ENCODE measurements at places on chromosomes 6 and 20.

GRCh38 chr20:62764156-62764935 lies 31.9 kb upstream of the MRGBP start:
- DNase-seq = no peak

GRCh38 chr6:134593887-134594286 lies 276.0 kb upstream of the SGK1 start:
- DNase-seq = no peak

DNA sequence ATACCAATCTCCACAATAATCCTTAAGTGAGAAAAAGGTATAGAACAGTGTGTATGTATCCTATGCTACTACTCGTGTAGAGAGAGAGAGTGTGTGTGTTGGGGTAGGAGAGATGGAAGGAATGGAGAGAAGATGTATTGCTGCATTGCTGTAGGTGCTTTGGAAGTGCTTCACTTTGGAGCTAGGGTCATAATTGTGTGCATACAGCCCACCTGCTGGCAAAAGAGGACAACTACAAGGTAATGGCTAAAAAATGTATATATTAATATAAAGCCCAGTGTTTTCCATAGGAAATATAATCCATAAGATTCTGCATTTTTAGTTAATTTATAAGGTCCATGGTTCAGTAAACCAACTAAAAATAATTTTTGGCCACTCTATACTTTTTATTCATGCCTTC lies 36.1 kb downstream of the SERAC1 start:
- peak; percentile 54 for DNase-seq

DNA sequence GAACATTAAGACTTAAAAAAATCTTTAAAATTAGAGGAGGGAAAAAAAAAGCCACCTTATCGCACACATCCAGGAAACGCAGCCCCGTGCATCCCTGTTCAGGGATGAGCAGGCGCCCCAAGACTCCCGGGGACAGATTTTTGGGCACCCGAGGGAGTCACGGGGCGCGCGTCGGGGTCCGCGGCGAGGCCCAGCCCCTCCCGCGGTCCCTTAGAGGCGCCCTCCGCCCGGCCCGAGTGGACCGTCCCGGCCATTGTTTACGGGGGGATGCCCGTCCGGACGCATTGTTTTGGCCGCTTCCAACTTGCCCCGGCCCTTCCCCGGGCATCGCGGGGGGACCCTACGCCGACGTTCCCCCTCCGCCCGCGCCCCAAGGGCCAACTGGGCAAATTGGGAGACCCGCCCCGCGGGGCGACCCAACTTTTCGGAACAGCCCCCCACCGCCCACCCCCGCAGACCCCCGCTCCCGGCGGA lies 610 bp downstream of the ZNF217 start:
- no peak for DNase-seq

- no peak for DNase-seq
Observed at GRCh38 chr6:94751641-94752329, 825.5 kb upstream of the MANEA start.

GRCh38 chr6:41451515-41452163 lies 94.5 kb upstream of the FOXP4 start:
- no peak for DNase-seq

DNA sequence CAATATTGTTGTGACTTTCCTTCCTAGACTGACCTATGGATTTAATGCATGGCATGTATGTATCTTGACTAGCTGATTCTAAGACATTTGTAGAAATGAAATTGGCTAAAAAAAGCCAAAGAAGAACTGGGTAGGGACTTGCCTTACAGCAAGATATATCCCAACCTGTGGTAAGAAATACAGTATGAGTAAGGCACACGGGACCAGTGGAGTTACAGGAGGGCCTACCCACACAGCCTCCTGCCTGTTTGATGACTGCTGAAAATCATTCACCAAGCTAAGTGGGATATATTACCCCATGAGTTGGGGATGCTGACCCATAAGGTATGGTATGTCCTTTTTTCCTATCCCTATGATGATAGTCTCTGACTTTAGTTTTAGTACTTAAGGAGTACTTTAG lies 112.2 kb downstream of the INSM1 start:
- DNase-seq = no peak

- no peak for DNase-seq
Observed at GRCh38 chr6:143964674-143965081, 43.4 kb downstream of the PLAGL1 start.

GRCh38 chr6:3151691-3152090 lies 5.7 kb downstream of the TUBB2A start:
- DNase-seq = no peak

GRCh38 chr6:5423251-5423650 lies 161.9 kb downstream of the FARS2 start:
- DNase-seq = no peak

DNA sequence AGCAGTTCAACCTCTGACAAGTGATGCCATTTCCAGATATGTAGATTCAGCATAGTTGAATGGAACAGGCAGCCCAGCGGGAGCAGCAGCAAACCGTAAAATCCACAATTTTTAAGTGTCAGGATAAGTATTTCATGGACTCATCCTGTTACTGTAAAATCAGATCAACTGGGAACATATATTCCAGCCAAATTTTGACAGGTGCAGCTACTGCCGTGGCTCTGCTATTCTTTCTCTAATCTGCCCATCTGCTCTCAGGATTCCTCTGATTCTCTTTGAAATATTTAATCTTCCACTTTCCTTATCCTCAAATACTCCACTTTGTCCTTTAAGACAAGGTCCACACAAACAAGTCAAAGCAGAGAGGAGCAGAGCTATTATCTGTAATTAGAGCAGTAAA lies 245.4 kb upstream of the ASCC3 start:
- no peak for DNase-seq

- DNase-seq = no peak
Observed at GRCh38 chr6:113654396-113654795, 202.7 kb upstream of the MARCKS start.

GRCh38 chr20:10466855-10467254 lies 31.8 kb downstream of the SLX4IP start:
- no peak for DNase-seq

DNA sequence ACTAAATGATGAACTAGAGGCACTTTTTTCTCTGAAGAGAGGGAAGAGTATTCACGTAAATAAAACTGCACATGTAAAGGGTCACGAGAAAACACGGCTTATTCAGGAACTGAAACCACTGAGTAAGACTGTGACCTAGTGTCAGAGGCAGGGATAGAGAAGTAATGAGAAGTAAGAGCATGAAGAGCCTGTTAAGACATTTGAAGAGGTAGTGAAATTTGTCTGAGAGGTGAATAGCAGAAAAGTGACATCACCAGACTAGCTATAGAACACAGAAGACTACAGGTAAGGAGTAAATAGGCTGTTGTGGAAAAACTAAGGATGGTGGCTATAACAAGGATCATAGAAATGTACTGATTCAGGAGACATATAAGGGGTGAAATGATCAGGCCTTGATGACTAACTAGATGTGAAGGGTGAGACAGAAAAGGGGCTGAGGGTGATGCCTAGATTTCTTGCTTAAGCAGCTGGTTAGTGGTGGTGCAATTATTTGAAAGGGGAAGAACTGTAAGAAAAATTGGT lies 76.8 kb downstream of the REV3L start:
- DNase-seq = no peak

DNA sequence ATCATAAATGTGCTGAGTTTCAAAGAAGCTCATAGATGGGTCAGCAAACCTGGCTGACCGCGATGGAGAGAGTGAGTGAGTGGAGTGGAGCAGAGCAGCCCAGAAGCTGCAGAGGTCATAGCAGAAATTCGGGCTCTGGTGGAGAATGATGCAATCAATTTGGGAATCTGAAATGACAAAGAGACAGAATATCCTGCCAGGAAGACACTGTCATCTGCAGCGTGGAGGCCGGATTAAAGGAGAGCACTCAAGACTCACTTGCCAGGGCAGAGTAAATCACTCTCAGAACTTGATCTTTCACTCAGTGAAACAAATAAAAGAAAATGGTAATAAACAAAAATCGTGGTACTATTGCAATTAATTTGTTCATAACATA lies 109.6 kb upstream of the RREB1 start:
- no peak for DNase-seq

GRCh38 chr6:159117046-159117445 lies 52.2 kb upstream of the FNDC1 start:
- DNase-seq = no peak

DNA sequence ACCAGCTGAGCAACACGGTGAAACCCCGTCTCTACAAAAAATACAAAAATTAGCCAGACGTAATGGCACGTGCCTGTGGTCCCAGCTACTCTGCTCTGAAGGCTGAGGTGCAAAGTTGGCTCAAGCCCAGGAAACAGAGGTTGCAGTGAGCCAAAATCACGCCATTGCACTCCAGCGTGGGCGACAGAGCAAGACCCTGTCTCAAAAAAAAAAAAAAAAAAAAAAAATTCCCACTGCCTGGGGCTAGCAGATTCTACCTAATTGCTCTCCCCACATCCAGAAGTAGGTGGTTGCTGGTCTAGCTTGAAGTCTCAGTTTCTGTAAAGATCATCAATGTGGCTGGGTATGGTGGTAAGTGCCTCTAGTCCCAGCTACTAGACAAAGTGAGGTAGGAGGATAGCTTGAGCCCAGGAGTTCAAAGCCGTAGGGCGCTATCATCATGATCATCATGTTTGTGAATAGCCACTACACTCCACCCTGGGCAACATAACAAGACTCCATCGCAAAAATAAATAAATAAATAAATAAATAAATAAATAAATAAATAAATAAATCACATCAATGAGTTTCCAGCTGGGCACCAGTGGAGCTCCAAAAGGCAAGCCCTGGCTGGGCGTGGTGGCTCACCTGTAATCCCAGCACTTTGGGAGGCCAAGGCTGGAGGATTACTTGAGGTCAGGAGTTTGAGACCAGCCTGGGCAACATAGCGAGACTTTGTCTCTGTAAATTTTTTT lies 6.3 kb upstream of the AP5S1 start:
- no peak for DNase-seq

- DNase-seq = no peak
Observed at GRCh38 chr6:71103641-71104040, 146.8 kb upstream of the B3GAT2 start.

GRCh38 chr6:21147995-21148394 lies 445.6 kb upstream of the SOX4 start:
- no peak for DNase-seq

DNA sequence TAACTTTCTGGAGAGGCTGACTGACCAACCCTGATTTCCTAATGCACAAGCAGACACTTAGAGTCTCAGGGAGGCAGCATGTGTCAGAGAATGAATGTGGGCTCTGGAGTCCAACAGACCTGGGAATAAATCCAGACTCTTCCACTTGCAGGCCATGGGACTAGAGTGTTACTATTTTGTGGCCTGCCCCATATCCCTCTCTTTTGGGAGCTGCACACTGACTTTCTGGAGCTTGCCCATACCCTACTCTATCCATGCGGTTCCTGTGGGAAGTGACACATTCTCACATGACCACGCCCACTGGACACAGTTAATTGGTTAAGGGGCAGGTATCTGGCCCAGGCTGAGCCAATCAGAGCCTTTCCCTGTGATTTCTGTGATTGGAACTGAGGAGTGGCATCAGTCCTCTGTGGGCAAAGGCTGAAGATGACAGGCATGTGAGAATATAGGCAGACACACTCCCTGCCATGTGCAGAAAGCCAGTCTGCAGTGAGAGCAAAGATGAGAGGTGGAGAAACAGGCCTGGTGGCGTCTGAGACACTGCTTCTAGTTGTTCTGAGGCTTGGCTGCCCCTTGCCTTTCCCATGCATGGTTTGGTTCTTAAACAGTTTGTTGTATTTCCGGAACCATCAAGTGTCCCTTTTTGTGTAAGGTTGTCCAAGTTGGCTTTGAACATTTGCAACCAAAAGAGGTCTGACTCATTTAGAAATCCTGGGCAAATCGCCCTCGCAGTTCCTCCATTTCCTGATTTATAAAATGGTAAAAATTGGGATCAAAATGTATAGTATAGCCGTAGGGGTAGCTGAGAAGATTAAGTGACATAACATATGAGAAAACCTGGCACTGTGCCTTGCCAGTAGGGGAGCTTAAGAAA lies 125.6 kb downstream of the CDC5L start:
- DNase-seq = no peak

GRCh38 chr6:138486249-138487101 lies 12.8 kb downstream of the NHSL1 start:
- DNase-seq = no peak

GRCh38 chr6:43454290-43454695 lies 1.1 kb downstream of the DLK2 start:
- DNase-seq = peak; percentile 19

GRCh38 chr6:134482593-134483270 lies 164.8 kb upstream of the SGK1 start:
- no peak for DNase-seq

DNA sequence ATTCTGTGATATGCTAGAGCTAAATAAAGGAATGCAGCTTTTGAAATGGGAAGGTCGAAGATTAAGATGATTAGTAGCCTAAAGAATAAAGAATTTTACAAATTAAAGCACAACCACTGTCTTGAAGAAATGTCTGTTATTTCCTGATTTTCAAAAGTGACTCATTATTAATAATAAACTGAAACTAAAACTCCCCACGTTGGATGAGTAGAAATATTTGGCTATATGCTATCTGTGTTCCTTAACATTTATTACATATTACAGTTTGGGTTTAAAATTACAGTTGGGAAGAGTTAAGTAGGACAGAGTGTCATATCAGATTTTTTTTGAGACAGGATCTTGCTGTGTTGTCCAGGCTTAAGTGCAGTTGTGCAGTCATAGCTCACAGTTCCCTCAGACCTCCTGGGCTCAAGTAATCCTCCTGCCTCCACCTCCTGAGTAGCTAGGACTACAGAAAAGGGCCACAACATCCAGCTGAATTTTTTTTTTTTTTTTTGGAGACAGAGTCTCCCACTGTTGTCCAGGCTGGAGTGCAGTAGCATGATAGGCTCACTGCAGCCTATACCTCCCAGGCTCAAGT lies 47.1 kb downstream of the AKIRIN2 start:
- DNase-seq = no peak

GRCh38 chr6:37008484-37009465 lies 3.3 kb downstream of the FGD2 start:
- no peak for DNase-seq

- DNase-seq = no peak
Observed at GRCh38 chr6:88842320-88842719, 121.1 kb downstream of the RNGTT start.

DNA sequence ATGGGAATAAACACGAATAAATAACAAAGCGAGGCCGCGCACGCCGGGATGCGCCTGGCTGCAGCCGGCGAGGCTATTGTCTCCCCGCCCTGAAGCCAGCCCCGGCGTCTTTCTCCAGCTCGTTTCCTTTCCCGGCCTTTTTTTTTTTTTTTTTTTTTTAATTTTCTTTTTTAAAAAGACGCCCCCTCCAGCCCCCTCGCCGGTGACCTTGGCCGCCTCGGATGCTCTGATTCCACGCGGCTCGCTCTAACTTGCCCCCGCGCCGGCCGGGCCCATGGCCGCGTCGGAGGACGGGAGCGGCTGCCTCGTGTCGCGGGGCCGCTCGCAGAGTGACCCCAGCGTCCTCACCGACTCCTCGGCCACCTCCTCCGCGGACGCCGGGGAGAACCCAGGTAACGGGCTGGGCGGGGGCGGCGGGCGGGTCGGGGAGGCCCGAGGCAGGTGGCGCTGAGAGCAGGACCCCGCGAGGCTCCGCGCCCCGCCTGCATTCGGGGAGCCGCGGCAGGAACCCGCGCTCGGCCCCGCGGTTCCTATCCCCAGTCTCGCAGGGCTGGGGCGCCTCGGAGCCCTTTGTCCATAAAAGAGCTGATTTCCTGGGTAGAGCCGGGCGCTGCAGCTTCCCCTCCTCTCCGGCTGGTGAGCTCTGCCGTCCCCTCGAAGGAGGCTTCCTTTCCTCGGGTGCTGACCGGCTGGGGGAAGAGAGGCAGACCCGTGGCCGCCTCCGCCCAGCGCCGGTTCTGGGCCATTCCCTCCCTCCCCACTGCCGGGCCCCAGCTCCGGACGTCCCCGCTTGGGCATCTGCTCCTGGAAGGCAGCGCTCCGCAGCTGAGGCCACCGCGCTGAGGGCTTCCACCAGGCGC lies 631 bp downstream of the PHACTR3 start:
- no peak for DNase-seq

- no peak for DNase-seq
Observed at GRCh38 chr20:48766961-48767960, 60.5 kb downstream of the PREX1 start.

Data from Jurkat, Clone E6-1 (cell line).